Aorta (tissue), 5 donors: ENCODE measurements at places on chromosomes 2 and 18. TPM values are rescaled to one million over a fixed set of nuclear protein-coding genes. Genes with fewer than 3 reads are reported as not detected.

DNA sequence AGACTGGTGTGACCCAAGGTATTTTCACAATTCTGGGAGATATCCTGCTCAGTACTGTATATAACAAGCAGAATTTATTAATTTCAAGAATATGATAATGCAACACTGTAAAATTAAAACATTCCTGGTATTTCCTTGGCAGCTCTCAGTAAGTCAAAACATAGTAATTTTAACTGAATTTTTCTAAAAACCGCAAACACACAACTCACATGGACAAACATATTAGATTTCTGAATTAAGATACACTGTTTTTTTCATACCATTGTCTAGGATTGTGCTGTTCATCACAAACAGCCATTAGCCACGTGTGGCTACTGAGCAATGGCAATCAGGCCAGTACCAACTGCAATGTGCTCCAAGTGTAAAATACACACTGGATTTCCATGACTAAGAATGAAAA is 29.6 kb downstream of the LPIN2 start:
- no peak for DNase-seq

Gene RRM2
- 1.8 TPM for total RNA-seq

DNA sequence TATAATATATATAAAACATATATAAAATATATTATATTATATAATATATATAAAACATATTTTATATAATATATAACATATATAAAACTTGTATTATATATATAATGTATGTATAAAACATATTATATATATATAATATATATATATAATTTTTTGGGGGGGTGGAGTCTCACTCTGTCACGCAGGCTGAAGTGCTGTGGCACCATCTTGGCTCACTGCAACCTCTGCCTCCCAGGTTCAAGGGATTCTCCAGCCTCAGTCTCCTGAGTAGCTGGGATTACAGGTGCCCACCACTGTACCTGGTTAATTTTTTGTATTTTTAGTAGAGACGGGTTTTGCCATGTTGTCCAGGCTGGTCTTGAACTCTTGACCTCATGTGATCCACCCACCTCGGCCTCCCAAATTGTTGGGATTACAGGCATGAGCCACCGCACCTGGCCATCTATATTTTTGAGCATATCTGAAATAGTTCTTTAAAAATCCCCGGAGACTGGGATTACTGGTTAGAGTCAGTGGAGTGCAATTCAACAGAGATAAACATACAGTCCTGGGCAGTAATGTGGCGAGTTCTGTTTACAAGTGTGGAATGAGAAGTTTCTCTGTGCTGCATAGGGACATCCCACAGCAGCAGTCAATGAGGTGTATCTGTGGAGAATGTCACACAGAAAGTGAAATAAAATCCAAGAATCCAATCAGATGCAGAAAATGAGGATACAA is 208.4 kb downstream of the MYCN start:
- no peak for DNase-seq

GRCh38 chr2:147491506-147491905 is 353.3 kb upstream of the ACVR2A start:
- DNase-seq, result no peak

DNA sequence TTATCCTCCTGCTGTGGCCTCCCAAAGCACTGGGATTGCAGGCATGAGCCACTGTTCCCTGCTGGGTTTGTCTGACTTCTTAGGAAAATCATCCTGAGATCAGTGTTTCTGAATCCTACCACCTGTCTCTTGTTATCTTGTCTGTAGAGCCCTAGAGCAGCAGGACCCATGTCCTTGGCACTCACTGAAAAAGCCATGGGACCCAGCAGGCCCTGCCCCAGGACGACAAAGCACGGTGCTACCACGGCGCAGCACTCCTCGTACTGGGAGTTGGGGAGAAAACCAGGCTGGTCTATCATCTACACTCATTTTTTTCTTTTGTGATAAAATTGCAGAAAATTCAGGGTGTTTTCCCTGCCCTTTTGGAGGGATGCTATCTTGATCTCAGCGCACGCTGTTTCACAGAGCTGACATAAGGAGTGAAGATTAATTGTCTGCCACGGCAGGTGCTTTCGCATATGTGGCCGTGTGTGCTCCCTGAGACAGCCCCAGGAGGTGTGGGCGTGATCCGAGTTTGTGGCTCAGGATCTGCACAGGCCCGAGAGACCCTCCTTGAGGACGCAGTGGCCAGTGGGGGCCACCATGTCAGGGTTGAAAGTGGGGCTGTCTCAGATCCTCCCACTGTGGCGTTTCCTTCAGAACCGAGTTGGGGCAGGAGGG is 179.1 kb downstream of the LDLRAD4 start:
- no peak for DNase-seq

Gene NRP2
- total RNA-seq, result 67.3 TPM

- peak; percentile 79 for DNase-seq
Measured at GRCh38 chr18:44599412-44599811, 81.3 kb upstream of the SETBP1 start.
